Neural progenitor cell (in vitro differentiated cells): ENCODE measurements at places on chromosomes 11 and 22.

DNA sequence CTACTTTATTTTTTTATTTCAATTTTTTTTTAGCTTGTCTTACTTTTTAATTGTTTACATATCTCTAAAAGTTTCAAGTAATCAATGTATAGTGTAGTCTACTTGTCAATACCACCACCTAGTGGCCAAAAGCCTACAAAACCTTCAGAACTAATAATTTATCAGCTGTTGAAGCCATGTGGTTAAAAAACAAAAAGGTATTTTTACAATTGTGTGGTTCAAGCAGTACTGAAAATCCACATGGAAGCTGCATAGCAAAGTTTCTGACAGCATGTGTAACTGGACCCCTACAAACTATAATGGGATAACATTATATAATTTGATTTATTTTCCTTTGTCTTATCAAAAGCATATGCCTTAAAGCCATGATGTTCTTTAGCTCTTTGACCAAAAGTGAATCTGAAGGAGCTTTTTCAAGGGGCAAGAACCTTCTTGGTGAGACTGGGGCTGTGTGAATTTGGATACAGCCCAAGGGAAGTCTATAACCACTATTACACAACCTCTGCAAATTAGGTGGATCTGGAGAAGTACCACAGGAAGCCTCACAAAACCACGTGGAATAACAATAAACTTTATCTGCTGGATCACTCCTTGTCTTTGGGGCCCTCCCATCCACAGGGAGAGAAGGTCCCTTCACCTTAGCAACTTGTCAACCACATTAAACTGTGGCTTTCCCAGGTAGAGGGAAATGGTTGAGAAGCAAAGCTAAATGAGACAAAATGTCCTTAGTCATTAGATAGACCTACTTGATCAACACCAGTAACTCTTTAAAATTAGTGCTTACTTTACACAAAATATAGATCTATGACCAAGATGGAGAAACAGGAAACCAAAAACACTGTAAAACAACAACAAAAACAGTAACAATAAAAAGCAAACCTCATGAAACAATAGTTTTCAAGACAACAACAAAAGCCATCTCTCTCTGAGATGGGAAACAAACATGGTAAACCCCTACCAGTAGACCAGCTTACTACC is 9.9 kb downstream of the NARS2 start:
- DNase-seq = peak; percentile 72

GRCh38 chr11:41245184-41245583 is 214.3 kb downstream of the LRRC4C start:
- DNase-seq = no peak

- peak; percentile 44 for DNase-seq
Observed at GRCh38 chr11:92556431-92556830, 331.8 kb downstream of the FAT3 start.

- peak; percentile 76 for DNase-seq
Observed at GRCh38 chr22:30422481-30423300, 2.9 kb upstream of the MTFP1 start.

GRCh38 chr22:39205344-39206021 is 39.3 kb downstream of the PDGFB start:
- no peak for DNase-seq
